ENCODE measurements at places on chromosomes 7 and 10.

DNA sequence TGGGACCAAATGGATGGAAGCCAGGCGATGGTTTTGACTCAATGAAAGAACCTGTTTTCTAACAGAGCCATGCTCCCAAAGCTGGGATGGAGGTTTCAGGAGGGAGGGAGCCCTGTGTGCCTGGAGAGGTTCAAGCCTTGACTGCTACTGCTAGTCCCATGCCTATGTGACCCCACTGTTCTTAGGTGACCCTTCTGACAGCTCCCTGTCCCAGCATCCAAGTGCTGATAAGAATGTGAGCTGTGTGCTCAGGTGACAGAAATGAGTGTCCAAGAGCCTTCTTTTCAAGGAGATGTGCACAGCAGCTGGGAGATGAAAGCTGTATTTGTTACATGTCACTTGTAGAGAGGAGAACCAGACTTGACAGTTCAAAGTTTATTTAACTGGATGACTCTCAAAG lies 595.4 kb downstream of the GALNT17 start:
- no peak for DNase-seq

DNA sequence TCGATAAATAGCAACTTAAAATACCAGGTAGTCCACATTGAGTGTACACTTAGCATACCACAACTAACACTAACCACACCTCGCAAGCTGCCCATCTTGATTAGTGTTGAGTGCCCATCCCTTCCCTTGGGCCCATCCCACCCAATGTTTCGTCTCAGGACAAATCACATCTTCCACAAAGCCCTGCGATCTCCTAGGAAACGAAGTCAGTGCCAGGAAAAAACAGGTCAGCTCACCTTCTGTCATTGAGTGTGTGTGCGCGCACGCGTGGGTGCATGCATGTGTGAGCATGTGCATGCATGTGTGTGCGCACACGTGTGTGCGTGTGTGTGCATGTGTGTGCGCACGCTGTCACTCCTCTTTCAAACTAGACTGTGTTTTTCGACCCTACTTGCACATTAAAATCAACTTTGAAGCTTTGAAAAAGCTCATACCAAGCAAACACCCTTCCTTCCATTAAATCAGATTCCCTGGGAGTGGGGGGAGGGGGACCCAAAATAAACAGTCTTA lies 48.8 kb upstream of the OPALIN start:
- no peak for DNase-seq

DNA sequence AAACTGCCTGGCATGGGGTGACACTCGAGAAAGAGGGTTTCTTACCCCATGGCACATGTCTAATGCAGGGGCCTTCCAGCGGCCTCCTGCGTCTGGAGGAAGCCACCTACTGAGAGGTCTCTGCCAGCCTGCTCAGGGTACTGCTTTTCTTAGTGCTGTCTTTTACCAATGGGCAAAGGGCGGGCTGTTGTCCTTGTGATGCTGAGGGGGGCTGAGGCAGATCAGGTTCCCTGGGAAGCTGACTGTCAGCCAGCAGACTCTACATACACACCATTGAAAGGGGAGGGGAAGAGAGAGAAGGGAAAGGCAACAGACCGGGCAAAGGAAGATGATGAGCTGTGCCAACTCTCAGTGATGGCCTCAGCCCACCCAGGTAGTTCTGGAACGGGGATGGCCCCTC lies 48.7 kb downstream of the COL13A1 start:
- no peak for DNase-seq

DNA sequence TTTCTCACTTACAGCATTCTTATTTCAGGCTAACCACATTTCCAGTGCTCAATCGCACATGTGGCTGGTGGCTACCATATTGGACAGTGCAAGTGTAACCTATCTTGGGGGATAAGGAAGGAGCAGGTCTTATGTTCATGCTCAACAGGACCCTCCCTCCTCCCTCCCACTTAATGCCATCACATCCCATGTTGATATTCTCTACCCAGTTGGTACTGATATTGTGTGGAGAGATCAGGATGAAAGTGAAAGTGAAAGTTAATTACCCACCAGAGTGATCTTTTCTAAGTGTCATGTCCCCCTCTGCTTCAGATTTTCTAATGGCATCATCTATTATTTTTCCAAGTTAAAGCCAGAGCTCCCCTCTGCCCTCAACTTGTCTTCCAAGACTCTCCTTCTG lies 91.6 kb downstream of the BMPER start:
- DNase-seq = no peak

DNA sequence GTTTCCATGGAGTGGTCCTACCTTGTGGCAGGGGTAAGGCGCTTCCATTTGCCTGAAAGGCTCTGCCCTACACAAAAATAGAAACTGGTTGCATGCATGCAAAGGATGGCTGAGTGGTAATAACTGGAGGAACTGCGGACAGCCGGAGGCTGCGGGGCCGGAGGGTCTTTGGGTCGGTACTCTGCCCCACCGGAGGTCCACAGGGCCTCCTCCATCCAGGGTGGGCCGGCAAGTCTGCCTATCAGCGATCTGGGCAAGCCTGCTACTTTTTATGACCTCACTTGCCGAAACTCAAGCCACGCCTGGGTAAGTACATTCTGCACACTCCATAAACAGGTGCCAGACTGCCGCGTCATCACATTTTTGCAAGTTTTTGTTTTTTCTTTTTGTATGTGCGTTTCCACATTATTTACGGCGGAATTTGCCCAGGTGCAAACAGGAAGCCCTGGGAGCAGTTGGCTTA lies 30.0 kb downstream of the TACC2 start:
- DNase-seq = no peak

GRCh38 chr10:572696-573095 lies 116.8 kb downstream of the DIP2C start:
- DNase-seq = no peak

DNA sequence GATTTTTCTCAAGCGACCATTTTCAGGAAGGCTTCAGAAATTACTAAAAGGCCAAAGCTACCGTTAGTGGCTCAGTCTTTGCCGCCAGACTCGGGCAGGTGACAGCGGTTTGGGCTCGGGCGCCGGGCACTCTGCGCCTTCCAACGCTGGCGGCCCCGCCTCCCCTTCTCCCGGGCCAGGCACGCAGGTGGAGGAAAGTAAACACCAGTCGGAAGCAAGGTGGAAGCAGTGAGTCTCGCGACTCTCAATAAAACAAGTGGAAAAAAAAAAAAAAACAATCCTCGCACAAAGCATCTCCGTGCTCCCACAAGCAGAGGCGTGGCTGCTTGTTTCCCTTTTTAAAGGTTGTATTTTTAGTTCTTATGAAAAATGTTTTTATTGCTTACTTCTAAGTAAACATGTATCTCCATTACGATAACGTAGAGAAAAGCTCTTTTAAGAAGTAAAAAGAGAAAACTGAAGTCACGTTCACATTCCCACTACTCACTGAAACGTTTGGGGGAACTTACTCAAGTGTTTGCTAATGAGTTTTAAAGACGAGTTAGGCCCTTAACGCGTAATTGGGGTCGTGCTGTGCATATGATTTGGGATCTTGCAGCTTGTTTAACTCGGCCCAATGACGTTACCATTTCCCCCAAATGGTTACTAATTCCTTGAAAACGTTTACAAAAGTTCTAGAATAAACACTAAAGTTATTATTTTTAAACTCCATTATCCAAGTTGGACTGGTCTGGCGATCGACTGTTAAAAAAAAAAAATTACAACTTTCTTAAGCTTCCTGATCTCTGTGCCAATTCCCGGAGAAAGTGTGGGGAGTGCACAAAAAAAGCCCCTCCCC lies 864 bp downstream of the CDCA7L start:
- DNase-seq = peak; percentile 52

GRCh38 chr10:126015413-126015812 lies 119.0 kb downstream of the FANK1 start:
- peak; percentile 13 for DNase-seq

- DNase-seq = no peak
These were observed 90.8 kb downstream of the CREM start for GRCh38 chr10:35217455-35217854.

GRCh38 chr10:131313377-131313776 lies 1.9 kb upstream of the TCERG1L start:
- no peak for DNase-seq

DNA sequence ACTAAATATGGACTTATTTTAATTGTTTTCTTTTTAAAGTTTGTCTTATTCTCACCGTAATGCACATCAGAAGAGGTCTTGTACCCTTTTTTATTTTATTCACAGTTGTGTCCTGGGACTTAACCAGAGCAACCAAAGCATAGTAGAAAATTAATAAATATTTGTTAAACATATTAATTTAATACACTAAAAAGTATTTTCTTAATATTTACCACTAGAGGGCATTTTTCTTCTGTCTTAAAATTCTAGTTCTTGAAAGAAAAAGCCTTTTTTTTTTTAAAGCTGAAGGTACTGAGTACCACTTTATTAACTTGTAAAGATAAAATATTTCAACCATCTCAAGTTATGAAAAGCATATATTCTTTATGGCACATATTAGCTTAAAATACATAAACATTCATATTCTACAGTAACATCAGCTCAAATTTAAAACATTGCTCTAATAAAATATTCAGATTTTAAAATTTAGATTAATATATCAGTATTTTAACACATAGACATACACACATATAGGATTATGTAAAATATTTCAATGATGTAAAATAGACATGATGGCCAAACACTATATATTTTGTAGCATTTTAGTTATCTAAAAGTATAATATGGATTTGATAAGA lies 260.4 kb downstream of the SEMA3A start:
- DNase-seq = peak; percentile 7

- DNase-seq = no peak
These were observed 624.8 kb downstream of the GRID1 start for GRCh38 chr10:85741626-85742300.

DNA sequence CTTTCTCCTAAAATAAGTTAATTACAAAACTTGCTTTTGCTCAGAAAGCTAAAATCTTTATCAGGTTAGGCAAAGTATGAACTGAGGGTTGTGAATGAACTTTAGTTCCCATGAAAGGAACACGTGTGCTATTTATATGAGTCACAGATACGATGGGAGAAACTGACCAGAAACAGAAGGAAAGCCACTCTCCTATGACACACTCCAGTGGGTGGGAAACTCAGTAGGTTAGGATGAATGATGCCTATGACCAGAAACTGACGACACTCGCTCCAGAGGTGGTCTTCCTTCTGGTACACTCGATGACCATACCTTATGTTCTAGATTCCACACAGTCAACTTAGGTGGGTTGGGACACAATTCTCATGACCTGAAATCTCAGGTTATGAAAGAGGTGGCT lies 215.7 kb upstream of the INHBA start:
- DNase-seq = peak; percentile 87

GRCh38 chr10:71073451-71074175 lies 138.8 kb upstream of the UNC5B start:
- no peak for DNase-seq

- no peak for DNase-seq
These were observed 103.8 kb upstream of the LYZL1 start for GRCh38 chr10:29185050-29185449.

- peak; percentile 35 for DNase-seq
These were observed 158.6 kb upstream of the LYZL1 start for GRCh38 chr10:29130190-29130673.

DNA sequence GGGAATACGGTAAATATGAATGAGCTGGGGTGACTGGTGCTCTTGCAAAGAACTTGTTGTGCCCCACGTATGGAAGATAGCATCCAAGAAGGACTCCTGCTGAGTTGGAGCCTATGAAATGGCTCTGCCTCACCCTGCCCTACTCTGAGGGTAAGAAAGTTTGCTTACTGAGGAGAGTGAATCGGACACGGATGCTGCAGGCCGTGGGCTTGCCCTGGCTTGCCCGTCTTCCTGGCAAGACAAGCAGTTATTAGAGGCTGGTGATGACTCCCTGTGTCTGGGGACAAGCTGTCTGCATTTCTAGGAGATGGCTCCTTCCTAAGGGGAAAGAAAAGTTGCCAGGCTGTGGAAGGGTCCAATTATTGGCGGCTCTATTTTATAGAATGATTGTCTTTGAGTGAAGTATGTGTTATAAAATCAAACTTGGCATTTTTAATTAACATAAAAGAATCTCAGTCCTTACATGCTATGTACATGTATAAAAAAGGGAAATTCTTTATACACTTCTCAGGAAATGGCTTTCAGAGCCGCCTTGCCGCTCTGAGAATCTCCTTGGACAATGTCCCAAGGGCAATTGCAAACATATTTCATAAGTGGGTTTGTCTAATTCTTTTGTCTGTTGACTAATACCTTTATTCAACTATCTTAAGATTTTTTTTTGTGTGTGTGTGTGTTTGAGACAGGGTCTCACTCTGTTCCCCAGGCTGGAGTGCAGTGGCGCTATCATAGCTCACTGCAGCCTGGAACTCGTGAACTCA lies 64.6 kb downstream of the CYP26A1 start:
- no peak for DNase-seq

DNA sequence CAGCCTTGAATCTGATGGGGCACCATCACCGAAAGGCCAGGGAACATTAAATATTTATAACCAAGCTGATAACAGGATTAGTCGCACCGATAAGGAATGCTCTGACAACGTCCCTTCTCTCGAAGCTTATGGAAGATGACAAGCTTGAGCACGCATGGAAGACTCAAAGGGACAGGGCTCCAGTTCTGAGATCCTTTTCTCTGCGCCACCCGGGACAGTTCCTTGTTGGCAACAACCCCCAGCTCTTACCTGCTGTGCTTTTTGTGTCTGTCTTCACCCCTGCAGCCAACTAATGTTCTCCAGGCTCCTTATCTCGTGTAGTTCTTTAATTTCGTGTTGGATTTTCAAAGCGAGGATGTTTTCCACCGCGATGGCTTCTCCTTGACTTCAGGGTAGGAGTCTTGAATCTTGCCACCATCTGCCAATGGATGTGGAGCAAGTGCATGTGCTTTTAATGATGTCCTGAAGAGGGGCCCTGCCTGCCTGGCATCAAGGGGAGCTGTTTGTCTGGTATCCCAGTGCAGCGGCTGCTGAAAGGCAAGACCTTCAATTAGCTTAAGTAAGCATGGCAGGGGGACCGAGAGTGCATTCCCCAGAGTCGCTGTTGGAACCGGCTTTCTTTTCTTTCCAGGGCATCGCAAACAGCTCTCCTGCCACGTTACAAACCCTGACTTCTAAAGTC lies 354 bp upstream of the FERD3L start:
- no peak for DNase-seq

- no peak for DNase-seq
These were observed 295.7 kb upstream of the GALNT17 start for GRCh38 chr7:70836279-70836678.

DNA sequence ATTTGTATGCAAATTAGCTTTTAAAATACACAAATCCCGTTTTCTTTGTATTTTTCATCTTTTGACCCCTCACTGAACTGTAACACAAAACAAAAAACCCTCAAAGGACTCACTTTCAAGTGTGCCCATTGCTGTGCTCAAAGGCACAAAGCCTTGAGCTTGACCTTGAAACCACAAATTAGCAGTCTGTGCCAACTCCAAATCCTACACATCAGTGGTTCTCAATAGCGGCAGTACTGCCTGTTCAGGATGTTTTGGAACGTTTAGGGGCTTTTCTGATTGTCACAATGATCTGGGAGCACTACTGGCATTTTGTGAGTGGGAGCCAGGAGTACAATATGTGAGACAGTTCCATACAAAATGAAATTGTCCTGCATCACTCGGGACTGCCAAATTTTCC lies 55.5 kb downstream of the KDM7A start:
- peak; percentile 37 for DNase-seq

- no peak for DNase-seq
These were observed 18.0 kb downstream of the GRID1 start for GRCh38 chr10:86348321-86349210.

- DNase-seq = peak; percentile 2
These were observed 21.1 kb upstream of the AUTS2 start for GRCh38 chr7:69577221-69577620.

GRCh38 chr7:82615527-82615926 lies 171.9 kb upstream of the CACNA2D1 start:
- no peak for DNase-seq

- DNase-seq = peak; percentile 97
These were observed 67.5 kb upstream of the INSIG1 start for GRCh38 chr7:155230169-155230593.

GRCh38 chr7:158487631-158488151 lies 99.9 kb downstream of the PTPRN2 start:
- no peak for DNase-seq
